Peyer's patch (tissue), 4 donors: ENCODE measurements at places on chromosomes 4 and X.

- DNase-seq, result no peak
- no peaks in the 10 kb centered on the region for H3K27me3 ChIP-seq
- no peaks in the 10 kb centered on the region for H3K36me3 ChIP-seq
- H3K4me3 ChIP-seq, result no peak overlapping the region
- H3K27ac ChIP-seq, result no peak overlapping the region
Observed at GRCh38 chr4:89586318-89586717, 250.6 kb downstream of the SNCA start.

DNA sequence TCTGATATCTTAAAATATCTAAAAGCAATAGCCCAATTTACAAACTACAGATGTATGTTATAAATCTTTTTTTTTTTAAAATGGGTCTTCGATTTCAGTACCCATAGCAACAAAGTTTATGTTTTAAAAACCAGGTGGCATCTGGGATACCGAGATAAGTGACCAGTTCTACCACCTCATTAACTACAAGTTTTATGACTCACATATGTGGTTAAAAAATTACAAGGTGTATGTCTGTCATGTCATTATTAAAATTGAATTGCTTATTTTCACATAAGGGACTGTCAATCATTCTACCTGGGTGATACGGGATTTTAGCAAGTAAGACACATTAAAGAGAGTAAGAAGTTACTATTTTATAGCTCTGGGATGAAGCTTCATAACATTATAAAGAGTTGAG, 192.0 kb upstream of the ETNPPL start:
- no peaks in the 10 kb centered on the region for H3K36me3 ChIP-seq
- no peaks in the 10 kb centered on the region for H3K4me1 ChIP-seq
- DNase-seq, result no peak
- no peaks in the 10 kb centered on the region for H3K27me3 ChIP-seq

DNA sequence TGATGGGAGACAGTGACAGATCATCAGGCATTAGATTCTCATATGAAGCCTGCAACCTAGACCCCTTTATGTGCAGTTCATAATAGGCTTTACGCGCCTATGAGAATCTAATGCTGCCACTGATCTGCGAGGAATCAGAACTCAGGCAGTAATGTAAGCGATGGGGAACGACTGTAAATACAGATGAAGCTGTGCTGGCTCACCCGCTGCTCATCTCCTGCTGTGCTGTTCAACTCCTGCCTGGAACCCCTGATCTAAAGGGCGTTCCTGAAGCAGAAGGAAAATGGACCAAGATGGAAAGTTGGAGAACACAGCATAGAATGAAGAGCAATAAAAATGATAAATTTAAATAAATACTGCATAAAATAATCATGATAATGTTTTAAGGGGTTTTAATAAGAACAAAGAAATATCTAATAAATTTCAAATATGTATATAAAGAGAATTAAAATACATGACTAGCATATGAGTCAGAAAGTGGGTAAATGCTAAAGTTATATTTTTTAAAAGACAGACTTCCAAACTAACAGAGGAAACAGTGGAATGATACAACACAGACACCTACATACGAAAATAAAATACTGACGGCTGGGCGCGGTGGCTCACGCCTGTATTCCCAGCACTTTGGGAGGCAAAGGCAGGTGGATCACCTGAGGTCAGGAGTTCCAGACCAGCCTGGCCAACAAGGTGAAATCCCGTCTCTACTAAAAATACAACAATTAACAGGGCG, 59.2 kb downstream of the RBM47 start:
- no peak overlapping the region for H3K27ac ChIP-seq
- H3K4me1 ChIP-seq, result no peaks in the 10 kb centered on the region
- no peaks in the 10 kb centered on the region for H3K36me3 ChIP-seq
- H3K4me3 ChIP-seq, result no peak overlapping the region
- no peaks in the 10 kb centered on the region for H3K27me3 ChIP-seq
- DNase-seq, result no peak

- H3K27ac ChIP-seq, result no peak overlapping the region
- no peak overlapping the region for H3K4me3 ChIP-seq
Observed at GRCh38 chr4:152021788-152022438, 261.1 kb upstream of the GATB start.

DNA sequence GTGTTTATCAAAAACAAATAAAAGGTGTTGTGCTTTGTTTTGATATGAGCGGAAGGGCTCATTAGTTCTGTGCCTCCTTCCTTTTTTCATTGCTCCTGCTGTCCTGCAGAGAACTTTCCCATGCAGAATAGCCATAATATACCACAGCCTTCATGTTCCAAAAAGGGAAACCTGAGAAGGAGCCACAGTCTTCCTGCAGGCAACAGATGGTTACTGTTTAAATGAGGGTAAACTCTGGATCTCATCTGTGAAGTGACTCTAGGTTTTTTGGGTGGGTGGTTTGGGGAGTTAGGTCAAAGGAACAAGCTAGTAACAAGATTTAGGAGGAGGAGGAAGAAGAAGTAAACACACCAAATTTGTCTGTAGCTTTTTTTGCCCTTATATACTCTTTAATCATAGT, 131.8 kb downstream of the BMPR1B start:
- no peaks in the 10 kb centered on the region for H3K36me3 ChIP-seq
- H3K27me3 ChIP-seq, result no peaks in the 10 kb centered on the region
- H3K4me3 ChIP-seq, result no peak overlapping the region
- no peak for DNase-seq
- H3K4me1 ChIP-seq, result no peaks in the 10 kb centered on the region

DNA sequence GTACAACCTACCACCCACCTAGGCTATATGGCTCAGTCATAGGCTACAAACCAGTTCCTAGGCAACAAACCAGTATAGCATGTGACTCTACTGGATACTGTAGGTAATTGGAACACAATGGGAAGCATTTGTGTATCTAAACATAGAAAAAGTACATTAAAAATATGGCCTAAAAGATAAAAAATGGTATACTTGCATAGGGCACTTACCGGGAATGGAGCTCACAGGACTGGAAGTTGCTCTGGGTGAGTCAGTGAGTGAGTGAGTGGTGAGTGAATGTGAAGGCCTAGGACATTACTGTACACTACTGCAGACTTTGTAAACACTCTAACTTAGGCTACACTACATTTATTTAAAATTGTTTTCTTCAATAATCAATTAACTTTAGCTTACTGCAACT, 139.2 kb upstream of the RBPJ start:
- H3K4me3 ChIP-seq, result no peak overlapping the region
- DNase-seq, result no peak
- no peaks in the 10 kb centered on the region for H3K4me1 ChIP-seq
- no peaks in the 10 kb centered on the region for H3K27me3 ChIP-seq
- H3K27ac ChIP-seq, result no peak overlapping the region
- H3K36me3 ChIP-seq, result no peaks in the 10 kb centered on the region

- no peak overlapping the region for H3K27ac ChIP-seq
- no peak overlapping the region for H3K4me3 ChIP-seq
- DNase-seq, result no peak
Observed at GRCh38 chrX:148441387-148441786, 59.0 kb upstream of the AFF2 start.

- no peaks in the 10 kb centered on the region for H3K36me3 ChIP-seq
- no peak overlapping the region for H3K27ac ChIP-seq
- no peaks in the 10 kb centered on the region for H3K27me3 ChIP-seq
Observed at GRCh38 chr4:124329134-124329533, 383.4 kb downstream of the ANKRD50 start.

DNA sequence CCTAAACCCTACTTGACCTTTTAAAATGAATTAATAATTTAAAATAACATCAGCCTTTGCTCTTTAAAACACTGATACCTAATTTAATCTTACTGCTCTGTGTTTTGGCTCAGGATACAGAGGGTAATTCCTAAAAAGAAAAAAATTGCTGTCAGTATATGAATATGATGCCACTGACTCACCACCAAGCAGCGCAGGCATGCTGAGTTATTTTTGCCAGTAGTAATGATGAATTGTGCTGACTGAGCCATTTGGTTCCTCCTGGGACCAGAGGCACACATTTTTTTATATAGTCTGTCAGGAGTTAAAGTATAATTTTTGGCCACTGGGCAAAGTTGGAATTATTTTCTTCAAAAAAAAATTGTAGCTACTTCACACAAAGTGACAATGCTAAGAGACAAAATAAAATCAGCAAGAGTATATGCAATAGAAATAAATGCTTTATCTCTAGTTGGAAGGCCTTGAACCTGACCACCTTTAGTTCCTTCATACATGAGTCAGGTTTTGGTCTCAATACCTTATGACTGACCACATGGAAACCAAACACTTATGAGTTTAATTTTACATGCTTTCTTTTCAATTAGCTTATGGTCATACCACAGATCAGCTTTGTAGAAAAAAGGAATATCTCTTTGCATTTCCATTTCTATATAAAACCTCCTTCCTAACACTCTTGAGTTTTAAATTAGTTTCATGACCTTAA, 115.1 kb downstream of the PPP3CA start:
- H3K36me3 ChIP-seq, result no peaks in the 10 kb centered on the region
- no peaks in the 10 kb centered on the region for H3K27me3 ChIP-seq
- no peak overlapping the region for H3K27ac ChIP-seq
- H3K4me1 ChIP-seq, result no peaks in the 10 kb centered on the region

- no peak overlapping the region for H3K4me3 ChIP-seq
- H3K4me1 ChIP-seq, result no peaks in the 10 kb centered on the region
- no peaks in the 10 kb centered on the region for H3K27me3 ChIP-seq
- DNase-seq, result no peak
Observed at GRCh38 chr4:86448871-86449270, 89.0 kb upstream of the MAPK10 start.

DNA sequence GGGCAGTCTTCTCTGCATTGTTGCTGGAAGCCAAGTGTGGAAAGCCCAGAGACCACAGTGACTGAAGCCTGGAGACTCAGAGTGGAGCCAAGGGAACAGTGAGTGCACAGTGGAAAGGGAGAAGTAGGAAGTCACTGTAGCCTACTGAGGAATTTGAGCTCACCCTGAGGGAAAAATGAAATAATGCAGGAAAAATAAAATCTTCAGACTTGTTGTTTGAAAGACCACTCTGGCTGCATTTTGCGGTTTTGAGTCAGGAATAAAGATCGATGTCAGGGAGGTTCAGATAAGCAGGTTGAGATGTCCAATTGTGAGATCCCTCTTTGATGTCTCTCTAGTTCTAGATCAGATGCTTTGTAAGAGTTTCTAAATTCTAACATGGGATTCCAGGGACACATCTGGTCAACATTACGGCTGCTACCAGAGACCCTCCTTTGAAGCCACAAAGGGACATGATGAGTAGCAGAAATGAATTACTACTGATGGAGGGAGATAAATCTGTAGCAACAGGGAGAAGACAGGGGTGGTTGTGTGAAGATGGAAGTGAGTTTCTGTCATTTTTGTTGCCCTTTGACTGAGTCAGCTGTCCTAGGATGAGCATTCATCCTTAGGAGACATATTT, 8.4 kb downstream of the ADH4 start:
- H3K27ac ChIP-seq, result no peak overlapping the region
- no peak for DNase-seq
- H3K36me3 ChIP-seq, result no peaks in the 10 kb centered on the region
- no peaks in the 10 kb centered on the region for H3K27me3 ChIP-seq
- no peaks in the 10 kb centered on the region for H3K4me1 ChIP-seq
- H3K4me3 ChIP-seq, result no peak overlapping the region

DNA sequence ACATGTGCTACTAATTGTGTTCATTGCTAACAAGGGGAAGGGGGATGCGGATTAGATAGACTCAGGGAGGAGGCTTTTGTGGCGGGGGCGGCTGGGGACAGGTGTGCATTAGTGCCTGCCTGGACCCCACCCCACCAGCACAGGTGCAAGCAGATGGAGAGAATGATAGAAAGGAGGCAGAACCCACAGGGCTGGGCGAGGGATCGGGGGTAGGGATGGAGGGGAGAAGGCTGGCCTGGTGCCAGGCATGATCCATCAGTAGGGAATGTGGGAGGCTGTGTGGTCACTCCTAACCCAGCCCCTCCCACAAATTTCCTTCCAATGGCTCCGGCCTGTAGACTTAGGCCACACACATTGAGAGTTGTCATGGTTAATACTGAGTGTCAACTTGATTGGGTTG, 30.5 kb upstream of the CRMP1 start:
- H3K4me3 ChIP-seq, result no peak overlapping the region
- no peaks in the 10 kb centered on the region for H3K36me3 ChIP-seq
- no peak overlapping the region for H3K27ac ChIP-seq
- no peak for DNase-seq
- H3K27me3 ChIP-seq, result no peaks in the 10 kb centered on the region
- no peaks in the 10 kb centered on the region for H3K4me1 ChIP-seq

GRCh38 chrX:19840899-19841648, 46.3 kb downstream of the SH3KBP1 start:
- peak overlapping the region; percentile 55 for H3K27ac ChIP-seq
- no peak overlapping the region for H3K4me3 ChIP-seq
- peak; percentile 55 for DNase-seq
- H3K4me1 ChIP-seq, result no peaks in the 10 kb centered on the region
- no peaks in the 10 kb centered on the region for H3K27me3 ChIP-seq
- no peaks in the 10 kb centered on the region for H3K36me3 ChIP-seq

DNA sequence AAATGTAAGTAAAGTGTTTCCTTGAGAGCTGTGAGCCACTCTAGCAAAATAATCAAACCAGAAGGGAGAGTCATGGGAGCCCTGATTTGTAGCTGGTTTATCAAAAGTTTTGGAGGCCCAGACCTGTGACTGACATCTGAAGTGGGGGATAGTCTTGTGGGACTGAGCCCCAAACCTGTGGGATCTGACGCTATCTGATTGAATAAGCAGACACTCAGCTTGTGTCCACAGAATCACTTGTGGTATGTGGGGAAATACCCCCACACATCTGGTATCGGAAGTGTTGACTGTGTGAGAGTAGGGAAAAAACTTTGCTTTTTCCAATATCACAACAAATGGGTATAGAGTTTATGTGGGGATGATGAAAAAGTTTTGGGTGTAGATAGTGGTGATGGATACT, 35.4 kb downstream of the FUNDC1 start:
- H3K27me3 ChIP-seq, result no peaks in the 10 kb centered on the region
- no peak for DNase-seq
- no peaks in the 10 kb centered on the region for H3K36me3 ChIP-seq
- H3K4me3 ChIP-seq, result no peak overlapping the region
- H3K4me1 ChIP-seq, result no peaks in the 10 kb centered on the region
- H3K27ac ChIP-seq, result no peak overlapping the region

DNA sequence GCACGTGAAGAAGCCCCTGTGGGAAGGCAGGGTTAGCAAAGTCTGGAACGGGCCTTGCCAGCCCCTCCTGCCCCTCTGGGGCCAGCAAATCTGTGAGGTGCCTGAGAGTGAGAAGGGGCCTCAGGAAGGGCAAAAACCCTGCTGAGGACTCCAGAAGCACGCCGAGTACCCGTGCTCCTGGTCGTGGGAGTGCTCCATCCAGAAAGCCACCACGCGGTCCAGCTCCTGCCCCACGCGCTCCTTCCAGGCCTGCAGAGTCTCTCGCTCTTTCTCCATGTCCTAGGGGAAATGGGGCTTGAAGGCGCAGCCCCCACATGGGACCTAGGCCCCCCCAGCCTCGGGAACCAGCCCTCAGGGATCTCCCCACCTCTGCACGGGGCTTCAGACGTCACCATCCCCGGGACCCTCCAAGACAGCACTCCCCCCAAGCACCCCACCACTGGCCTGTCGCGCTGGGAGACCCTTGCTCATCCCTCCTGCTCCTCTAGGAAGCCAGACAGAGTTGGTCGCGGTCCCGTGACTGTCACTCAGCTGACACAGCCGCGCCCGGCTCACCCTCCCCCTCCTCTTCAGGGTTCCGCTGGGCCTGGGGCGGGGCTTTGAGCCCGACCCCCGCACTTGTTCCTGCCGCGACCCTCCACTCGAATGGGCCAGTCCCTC, at the start of gene RENBP:
RENBP (minus strand) TSS at position 504 of the 660 bp plus-strand sequence; CDS start at position 471, 33 bp downstream.
- peak within 1 kb of the TSS; percentile 24 for H3K4me3 ChIP-seq
- H3K4me1 ChIP-seq, result no peaks in the 10 kb centered on the region
- peak; percentile 71 for DNase-seq
